Head of caudate nucleus (tissue), 42 donors: ENCODE measurements at places on chromosomes 11 and 22.

DNA sequence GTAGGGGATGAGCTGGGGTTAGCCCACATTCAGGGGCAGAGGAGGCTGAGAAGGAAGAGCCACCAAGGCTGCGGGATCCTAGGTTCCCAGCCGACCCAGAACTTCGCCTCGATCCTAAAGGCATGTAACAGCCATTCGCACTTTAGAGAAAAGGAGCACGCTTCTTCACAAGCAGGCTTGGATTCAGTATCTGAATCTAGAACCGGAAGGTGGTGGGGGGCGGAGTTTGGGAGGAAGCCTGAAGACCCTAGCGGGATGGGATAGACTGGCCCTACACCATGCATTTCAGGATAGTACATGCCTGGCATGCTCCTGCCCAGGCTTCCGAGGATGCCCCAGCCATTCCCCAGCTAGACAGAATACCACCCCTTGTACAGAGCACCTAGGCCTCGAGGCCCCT, 4.4 kb downstream of the SCARF2 start:
- no peak for DNase-seq

GRCh38 chr22:45638834-45639746, 32.5 kb upstream of the ATXN10 start:
- DNase-seq = no peak

DNA sequence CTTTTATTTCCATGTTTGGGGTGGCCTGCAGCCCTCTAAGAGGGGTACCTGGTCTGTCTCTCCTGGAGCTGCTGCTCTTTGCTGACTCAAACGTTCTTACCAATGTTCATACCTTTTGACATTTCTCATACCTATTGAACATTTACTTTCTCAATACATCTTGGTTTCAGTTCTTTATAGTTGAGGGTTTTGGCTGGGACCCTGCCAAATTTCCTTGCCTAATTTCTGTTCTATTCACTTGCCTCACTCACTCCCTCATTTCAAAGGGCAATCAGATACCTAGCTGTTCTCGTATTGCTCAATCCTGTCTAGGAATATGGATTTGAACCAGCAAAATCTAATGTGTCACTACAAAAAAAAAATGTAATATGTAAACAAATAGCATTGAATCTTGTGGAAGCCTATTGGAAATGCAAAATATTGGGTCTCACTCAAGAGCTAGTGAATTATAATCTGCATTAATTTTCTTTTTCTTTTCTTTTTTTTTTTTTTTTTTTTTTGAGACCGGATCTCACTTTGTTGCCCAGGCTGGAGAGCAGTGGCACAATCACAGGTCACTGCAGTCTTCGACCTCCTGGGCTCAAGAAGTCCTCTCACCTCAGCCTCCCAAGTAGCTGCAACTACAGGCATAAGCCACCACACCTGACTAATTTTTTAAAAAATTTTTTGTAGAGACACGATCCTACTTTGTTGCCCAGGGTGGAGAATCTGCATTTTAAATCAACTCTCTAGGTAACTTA, 7.5 kb downstream of the OR6M1 start:
- DNase-seq = no peak

GRCh38 chr22:28450109-28450508, 229.5 kb downstream of the TTC28 start:
- DNase-seq = no peak

DNA sequence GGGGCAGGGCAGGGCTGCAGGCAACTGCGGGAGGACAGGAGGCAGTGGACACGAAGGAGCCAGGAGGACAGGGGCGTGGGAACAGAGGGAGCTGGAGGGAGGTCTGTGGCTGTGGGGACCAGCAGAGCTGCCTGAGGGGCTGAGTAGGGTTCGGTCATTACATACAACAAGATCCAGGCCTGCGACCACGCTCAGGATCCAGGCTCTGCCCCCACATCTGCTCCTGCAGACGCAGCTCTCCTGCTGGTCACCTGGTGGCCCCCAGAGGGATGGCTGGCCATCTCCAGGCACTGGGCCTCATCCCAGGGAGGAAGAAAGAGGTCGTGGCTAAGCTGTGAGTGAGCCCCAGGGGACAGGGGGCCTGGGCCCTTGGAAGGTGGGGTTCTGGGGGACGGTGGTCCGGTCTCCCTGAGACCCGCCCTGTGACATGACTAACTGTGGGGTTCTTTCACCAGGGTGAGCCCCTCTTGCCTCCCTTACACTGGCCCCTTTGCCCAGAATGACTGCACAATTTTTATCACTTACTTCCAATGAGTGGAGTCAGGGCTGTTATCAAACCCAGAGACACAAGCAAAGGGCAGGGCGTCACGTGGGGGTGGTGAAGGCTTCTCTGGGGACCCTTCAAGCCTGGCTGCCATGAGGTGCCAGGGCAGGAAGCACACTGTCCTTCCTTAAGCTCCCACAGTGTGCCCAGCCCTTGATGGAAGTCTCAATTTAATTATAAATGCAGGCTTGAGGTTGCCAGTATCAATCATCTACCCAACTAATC, 6.7 kb upstream of the APOBEC3A start:
- no peak for DNase-seq

- no peak for DNase-seq
Observed at GRCh38 chr22:29071261-29072045, 1.4 kb upstream of the KREMEN1 start.

DNA sequence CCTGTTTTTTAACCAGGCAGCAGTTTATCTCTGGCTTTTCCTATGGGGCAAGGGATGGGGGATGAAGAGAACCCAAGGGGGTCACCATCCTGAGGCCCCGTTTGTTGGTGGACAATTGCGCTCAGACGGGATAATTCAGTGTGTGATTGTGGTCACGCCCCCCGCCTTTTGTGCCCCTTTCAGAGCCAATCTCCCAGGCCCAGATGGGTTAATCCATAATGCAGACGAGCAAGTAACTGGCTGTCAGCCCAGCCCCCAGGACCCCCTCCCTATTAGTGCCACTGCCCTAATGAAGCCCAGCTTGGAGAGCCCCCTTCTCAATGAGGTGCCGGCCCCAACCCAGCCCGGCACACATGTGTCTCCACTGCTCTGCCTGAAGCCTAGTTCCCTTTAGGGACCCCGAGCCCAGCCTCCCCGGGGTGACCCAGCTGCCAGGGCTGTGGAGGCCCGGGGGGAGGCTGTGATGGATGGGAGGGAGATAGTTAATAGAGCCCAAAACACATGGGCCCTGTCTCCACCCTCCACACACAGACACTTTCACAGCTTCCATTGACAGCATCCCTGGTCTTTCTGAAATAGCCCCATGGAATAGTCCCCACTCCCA, 19.1 kb upstream of the ROBO3 start:
- no peak for DNase-seq

DNA sequence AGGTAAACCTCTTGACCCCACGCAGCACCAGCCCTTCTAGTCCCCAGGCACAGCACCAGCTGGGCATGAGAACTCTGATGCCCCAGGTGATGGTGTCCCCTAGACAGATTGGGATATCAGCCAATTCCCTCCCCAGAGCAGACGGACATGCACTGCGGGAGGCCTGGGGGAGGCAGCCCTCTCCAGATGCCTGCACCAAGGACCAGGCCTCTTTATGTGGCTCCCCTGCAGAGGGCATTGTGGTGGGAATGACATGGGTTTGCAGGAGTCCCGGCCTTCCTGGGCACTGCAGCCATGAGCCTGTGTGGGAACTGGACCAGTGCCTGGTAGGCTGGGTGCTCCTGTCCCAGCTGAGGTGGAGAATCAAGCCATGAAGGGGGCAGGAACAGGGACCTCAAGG, 25.9 kb downstream of the PPM1F start:
- DNase-seq = no peak

GRCh38 chr11:63769714-63770455, 1.3 kb upstream of the ZFTA start:
- no peak for DNase-seq

DNA sequence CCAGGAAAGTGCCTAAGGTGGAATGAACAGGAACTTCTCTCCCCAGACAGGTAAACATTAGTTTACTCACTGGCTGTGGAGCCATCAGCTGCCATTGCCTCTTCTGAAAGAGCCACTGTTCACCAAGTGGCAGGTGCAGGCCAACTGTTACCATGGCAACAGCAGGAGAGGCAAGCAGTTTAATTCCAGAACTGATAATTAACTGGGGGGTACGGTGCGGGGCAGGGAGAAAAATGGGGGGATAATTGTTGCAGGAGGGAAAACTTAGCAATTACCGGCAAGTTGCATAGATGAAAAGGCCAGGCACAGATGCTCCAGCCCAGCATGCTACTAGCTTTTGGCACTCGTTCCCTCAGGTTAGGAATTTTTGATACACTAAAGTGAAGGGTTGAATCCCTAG, 85.1 kb downstream of the TRIM44 start:
- peak; percentile 17 for DNase-seq

- no peak for DNase-seq
Observed at GRCh38 chr11:116387641-116388040, 385.1 kb downstream of the BUD13 start.

GRCh38 chr11:81874635-81875034, 859.0 kb downstream of the FAM181B start:
- DNase-seq = no peak

GRCh38 chr11:83007909-83008580, 63.7 kb downstream of the RAB30 start:
- DNase-seq = no peak

- DNase-seq = no peak
Observed at GRCh38 chr22:36478966-36479365, 2.5 kb downstream of the TXN2 start.

DNA sequence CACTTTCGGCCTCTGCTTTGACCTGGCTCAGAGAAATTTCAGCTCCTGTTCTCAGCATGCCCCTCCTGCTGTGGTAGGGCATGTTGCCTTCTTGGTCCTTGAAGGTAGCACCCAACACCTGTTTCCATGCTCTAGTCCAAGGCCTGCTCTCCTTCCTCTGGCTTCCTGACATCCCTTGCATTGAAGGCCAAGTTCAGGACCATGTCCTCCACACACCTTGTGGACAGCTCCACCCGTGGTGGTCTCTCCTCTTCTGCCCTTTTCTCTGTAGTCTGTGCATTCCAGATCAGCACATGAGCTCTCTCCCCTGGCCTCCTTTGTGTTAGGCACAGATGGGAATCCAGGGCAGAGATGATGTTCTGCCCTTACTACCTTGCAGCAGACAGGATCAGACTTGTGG, 225.3 kb downstream of the ADAMTS15 start:
- DNase-seq = no peak

DNA sequence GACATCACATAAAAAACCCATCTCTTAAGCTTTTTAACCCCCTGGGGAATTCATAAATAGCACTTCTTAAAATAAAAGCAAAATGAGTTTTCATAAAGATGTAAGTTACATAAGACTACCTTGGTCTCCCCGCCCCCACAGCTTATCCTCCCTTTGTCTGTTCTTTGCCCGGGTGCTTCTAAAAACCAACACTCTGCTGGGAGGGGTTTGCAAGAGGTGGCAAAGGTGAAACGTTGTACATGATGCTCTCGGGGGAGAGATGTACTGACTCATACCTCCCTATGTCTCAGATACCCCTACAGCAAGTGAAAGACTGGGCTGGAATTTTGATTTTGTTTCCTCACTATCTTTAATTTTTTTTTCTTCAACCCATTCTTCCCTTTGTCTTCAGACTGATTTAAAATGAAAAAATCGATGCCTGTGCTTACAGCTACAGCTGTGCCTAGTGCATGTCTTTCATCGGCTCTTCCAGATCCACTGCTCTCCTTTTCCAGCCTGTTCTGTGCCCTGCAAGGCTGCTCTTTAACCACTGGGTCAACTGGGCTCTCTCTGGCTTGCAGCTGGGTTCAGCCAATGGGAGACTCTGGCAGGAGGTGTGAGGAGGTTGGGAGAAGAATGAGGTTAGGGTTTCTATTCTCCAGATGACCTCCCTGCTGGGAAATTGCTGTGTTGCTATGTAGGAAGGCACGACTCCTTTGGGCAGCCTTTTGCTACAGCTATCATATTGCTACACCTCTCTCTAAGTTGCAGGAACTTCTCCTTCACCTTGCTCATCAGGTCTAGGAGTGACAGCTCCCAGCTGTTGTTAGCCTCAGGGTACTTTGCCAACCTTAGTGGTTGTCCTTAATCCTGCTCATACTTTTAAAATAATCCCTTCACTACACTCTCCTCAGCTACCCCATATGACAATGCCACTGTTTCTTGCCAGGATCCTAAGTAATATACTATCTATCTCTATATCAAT, 266.5 kb downstream of the TENM4 start:
- peak; percentile 79 for DNase-seq

- no peak for DNase-seq
Observed at GRCh38 chr11:109739379-109739778, 317.4 kb downstream of the C11orf87 start.

DNA sequence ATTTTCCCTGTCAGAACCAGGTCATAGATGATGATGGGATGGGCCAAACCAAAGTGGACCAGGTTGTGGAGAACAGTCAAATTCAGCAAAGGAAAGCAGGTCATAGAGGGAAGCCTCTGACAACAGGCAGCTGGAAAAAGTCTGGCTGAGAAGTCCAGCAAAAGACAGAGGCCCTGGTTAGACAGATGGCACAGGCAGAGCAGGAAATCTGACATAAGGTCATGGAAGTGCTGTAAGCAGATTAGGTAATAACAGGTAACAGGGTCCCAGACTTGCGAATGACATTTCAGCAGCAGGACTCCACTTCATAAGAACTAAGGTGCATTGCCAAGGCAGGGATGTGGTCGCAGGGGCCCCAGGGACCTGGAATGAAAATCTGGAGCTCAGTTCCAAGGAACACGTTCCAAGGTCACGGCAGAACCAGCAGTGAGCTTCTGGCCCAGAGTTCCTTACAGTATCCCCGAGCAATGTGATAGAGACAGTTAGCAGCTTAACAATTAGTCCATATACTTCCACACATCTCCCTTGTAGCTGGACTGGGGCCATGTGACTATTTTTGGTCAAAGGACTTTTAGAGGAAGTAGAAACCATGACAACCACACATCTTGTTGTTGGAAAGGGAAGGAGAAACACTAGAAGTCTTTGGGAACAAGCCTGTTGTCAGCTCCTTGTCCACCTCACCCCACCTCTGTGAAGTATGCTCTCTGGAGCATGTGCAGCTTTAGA, 75.4 kb downstream of the ME3 start:
- DNase-seq = no peak

DNA sequence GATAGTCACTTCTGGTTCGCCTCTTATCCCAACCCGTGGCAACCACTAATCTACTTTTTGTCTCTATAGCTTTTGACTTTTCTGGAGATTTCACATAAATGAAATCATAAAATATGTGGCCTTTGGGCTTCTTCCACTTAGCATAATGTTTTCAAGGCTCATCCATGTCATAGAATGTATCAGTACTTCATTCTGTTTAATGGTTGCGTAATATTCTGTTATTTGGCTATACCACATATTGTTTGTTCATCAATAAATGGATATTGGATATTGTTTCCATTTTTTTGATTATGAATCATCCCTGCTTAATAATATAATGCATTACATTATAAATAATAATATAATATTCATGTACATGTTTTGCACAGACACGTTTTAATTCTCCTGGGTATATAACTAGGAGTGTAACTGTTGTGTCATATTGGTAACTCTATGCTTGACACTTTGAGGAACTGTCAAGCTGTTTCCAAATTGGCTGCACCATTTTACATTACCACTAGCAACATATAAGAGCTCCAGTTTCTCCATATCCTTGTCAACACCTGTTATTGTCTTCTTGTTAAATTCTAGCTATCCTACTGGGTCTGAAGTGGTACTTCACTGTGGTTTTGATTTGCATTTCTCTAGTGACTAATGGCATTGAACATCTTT, 181.5 kb downstream of the CADM1 start:
- DNase-seq = no peak

GRCh38 chr11:14894657-14895598, 2.9 kb upstream of the CYP2R1 start:
- DNase-seq = peak; percentile 48
